ENCODE measurements at places on chromosomes 11 and 22.

- DNase-seq, result no peak
Measured at GRCh38 chr11:12673601-12673923, 659 bp upstream of the TEAD1 start.

DNA sequence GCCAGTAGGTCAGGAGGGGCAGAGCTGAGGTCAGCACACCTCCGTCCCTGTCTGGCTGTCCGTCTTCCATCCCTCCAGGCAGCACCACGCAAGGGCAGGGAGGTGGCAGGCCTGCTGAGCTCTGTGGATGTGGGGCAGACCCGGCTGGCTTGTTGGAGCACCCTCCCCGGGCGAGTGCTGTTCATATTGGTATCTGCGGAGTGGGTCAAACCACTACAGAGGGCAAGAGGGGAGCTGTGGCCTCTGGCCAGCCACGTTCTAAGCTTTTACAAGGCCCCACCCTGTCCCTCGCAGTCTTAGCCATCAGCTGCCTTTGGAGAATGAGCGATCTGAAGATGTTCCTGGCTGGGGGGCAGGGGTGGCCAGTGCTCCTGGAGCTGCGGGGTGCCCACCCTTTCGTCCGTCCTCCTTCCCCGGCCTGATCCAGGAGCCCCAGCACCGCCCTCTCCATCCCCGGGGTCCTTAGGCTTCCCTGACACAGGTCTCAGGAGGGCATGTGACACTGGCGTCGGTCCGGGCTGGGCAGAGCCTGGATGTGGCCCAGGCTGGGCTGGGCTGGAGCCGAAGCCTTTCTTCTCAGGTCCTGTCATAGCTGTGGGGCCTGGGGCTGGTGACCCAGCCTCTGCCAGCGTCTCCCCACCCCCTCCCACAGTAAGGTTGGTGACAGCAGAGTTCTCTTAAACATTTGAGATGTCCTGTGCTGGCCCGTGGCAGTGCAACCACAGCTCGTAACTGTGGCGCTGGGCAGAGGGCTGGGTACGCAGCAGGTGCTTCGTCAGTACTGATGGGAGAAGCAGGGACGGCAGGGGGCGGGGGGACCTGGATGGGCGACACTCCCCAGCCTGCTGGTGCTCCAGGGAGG is 31.7 kb upstream of the GRAMD4 start:
- DNase-seq, result no peak

DNA sequence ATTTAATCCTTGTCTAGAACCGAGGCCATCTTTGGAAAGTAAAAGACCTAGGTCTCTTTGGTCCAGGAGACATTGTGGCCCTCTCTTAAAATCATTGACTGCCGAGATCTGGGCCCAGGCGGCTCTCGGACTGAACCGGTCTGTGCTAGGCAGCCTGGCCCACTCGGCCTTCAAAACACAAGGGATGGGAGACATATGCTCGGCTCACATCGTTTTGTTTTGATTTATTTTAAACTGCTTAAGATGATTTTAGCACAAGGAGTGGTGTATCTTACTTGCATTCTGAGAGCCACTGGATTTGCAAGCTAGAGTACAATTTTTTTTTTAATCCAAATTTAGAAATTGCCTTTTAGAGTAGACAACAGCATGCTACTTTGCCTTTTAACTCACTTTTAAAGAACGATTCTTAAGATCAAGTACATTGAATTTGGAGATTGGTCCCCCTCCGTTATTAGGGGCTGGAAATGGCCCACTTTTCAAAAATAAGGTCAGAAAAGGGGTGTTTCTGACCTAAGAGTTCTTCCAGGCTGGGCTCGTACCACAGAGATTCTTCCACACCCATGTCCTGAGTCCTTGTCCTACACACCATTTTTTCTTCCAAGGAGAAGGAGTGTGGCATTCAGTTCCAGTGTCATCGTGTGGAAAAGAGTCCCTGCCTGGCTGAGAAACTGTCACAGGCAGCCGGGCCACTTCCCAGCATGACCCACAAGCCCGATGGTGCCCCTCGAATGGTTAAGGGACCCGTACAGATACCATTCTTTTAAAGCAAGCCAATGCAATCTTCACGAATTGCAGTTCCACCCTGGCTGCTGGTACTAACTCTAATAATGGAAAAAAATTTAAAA is 80.5 kb upstream of the WNT7B start:
- no peak for DNase-seq

DNA sequence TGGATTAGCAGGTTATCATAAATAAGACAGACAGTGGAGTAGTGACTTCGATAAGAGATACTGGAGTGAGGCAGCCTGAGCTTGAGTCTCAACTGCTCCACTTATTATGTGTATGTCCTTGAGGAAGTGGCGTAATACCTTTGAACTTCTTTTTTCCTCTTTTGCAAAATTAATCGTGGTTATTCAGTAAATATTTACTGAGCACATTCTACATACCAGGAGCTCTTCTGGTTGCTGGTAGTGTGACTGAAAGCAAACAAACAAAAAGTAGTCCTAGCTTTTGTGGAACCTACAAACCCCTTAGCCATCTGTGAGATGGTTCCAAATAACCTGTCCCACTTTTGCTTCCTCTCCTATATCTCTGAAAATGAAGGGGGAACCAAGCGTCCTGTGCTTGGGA is 125.6 kb upstream of the ASPHD2 start:
- DNase-seq, result no peak

DNA sequence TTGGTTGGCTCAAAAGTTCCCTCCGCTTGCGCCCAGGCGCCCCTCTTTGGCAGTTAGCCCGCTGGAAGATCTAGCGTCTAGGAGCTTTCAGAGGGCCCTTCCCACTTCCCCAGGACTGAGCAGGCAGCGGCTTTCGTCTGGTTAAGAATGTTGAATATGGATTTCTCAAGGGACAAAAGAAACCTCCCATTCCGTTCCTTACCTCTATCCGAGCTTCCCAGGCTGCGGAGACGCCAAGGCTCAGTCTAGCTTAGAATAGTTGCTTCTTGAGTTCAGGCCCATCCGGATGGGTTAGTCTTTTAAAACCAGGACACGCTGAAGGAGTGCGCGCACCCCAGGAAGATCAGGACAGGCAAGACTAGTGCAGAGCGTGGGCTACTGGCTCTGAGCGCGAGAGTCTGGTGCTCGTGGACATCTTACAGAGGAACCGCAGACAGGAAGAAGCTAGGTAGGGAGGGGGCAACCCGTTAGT is 1.6 kb downstream of the NELL1 start:
- DNase-seq, result no peak

GRCh38 chr22:32309585-32310251 is 47.9 kb upstream of the RFPL3 start:
- DNase-seq, result no peak

DNA sequence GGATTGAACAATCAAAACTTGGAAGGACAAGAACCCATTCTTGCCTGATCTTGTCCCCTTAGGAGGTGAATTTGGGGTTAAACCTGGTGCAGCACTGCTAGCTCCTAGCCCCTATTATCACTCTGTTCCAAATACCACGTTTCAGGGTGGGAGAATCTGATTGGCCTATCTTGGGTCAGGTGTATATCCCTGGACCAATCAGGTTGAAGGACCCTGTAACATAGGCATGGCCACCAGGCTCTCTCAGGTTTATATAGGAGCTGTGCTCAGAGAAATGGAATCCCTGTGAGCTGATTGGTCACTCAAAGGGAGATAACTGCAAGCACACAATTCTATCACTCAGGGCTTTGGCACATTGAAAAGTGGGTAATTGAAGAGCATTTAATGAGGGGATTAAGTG is 26.6 kb upstream of the AMPD3 start:
- no peak for DNase-seq

DNA sequence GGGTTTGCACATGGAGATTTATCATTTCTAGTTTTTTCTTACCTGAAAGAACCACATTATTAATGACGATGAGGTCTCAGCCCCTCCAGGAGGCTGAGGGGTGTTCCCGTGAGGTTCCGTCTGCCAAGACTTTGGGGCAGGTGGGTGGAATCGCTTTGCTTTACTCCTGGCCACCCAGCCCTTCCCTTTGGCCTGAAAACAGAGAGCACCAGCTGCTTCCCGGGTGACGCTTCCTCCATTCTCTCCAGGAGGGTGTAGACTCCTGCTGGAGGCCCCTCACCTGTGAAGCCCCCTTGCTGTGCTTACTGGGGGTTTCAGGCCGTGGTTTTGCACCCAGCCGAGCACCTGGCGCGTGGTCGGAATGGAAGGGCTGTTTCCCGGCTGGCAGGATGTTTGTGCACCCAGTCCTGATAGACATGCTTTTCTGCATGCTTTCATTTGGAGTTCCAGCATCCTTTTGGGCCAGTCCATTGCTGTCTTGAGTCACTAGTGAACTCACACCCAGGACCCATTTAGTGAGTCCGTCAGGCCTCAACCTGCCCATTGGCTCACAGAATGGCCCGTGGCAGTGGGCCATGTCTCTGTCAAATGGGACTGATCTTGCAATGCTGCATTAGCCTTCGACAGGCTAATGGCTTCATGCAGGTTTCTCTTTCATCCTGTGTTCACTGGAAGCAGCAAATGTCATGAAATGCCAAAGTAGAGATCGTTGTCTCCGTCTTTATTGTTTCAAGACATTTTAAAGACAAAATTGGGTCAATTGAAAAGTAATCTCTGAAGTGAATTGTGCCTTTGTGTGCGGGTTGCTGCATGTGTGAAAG is 360.8 kb downstream of the TBC1D22A start:
- DNase-seq, result no peak

DNA sequence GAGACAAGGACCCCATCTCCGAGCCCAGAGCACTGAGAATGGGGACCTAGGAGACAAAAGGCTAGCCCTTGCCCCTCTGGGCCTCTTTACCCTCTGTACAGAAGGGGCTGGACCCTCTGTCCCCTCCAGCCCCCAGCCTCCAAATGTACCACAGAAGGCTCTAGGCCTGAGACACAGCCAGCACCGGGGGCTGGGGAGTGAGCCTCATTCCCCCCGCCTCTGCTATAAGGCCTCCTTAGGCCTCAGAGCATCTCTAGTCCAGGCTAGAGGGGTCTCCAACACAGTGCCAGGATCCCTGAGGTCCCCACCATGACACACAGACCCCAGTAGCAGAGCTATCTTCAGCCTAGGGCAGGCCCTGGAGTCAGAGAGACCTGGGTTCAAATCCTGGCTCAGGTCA is 4.8 kb downstream of the SMTN start:
- DNase-seq, result no peak

- no peak for DNase-seq
Measured at GRCh38 chr11:78973876-78974275, 399.2 kb upstream of the NARS2 start.

DNA sequence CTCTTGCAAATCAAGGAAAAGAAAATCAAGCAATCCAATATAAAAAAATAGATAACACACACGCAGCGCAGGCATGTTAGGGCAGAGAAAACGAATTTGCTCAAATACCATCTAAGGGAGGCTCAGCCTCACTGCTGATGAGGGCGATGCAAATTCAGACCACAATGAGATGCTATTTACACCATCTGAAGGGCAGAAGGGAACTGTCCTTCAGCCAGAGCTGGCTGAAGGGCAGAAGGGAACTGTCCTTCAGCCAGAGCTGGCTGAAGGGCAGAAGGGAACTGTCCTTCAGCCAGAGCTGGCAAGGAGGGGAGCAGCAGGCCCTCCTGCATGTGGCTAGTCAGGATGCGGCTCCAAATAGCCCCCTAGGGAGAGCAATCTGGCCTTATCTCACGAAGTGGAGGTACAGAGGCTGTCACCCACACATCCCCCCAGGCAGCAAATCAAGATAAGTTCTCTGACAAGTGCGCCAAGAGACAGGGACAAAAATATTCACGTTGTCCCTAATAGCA is 7.6 kb upstream of the SLC39A13 start:
- DNase-seq, result no peak

GRCh38 chr11:46202149-46202548 is 75.3 kb upstream of the CREB3L1 start:
- DNase-seq, result no peak

DNA sequence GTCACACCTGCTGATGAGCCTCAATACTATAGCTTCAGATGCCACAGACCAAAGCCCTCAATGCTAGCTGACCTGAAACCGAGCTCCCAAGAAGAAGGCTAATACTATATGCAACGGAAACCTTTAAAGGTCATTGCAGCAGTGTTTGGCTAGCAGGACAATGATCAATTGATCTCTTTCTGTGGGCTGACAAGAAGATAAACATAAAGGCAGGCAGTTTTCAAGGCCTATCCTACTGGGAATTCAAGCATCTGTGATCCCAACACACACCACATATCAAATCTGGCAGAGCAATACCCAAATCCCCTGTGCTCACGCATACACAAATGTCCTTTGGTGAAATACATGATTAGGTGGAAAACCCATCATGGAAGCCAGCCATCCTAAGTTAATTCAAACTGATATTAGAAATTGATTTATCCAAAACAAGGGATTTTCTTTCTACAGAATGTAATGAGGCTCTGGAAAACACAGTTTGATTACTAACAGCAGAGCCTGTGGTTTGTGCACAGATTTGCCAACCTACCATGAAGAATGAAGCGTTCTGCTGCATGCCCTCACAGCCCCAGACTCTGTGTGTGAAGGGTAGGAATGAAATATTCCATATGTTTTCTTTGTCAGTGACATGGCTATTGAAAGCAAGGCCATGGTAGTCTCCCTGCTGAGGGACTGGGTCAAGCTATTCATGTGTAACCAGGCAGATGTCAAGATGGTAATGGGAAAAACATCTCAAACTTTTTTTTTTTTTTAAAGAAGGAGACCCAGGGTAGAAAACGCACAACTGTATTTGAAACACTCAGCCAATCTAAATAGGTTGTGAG is 12.2 kb downstream of the LGR4 start:
- DNase-seq, result no peak

DNA sequence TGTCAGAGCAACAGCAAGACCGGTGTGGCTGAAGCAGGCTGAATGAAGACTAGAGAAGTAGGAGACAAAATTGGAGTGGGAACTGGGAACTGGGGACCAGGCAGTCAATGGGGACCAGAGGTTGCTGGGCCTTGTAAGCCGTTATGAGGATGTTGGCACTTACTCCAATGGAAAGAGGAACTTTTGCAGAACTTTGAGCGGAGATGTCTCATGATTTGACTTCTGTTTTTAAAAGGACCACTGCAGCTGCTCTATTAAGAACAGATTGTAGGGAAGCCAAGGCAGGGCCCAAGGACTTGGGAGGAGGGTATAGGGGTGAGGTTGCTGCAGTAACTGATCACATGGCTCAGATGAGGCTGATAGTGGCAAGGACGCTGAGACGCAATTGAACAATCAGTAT is 34.2 kb downstream of the IL18 start:
- no peak for DNase-seq

DNA sequence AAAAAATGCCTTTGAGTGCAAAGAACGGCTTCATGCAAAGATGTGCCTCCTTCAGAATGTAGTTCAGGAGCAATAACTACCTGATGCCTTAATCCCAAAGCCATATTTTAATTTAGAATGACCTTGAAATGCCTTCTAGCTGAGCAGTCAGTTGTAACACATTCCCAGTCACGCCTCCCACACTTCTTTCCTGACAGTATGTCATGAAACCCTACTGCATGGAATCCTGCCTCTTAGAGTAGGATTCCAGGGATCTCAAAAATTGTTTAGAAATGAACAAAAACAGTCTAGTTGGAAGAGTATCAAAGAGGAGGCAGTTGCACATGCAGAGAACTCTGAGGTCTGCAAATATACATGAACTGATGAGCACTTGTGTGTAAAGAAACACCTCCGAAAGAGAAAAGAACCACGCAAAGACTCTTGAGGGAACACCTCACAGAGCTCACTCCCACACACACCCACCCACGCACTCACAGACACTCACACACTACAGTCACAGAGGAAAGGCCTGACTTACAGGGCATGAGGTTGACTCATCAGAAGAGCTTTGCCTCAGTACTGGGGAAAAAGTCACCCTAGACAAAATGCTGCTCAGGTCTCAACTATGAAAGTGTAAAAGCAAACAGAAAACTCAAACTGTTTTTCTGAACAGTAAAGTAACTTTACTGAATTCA is 77.4 kb downstream of the GGTLC2 start:
- no peak for DNase-seq

GRCh38 chr11:69011624-69012091 is 1.4 kb downstream of the MRGPRF start:
- no peak for DNase-seq
